ENCODE measurements at places on chromosomes 4 and X.

DNA sequence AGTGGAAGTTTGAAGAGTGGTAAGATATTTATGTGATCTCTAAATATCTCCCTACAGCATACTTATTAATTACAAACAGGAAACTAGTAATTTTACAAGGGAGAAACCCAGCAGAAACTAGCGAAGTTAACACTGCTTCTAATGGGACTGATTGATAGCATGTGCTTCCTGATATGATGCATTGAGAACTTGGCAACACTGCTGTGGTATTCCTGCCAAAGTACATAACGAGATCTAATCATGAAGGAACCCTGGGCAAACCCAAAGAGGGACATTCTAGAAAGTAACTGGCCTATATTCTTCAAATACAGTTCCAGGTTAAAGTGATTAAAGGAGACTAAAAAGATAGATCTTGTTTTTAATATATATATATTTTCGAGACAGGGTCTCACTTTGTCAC is 4.6 kb upstream of the GPR34 start:
- no peak for DNase-seq

GRCh38 chr4:10074767-10075105 is 41.9 kb downstream of the WDR1 start:
- DNase-seq, result no peak

DNA sequence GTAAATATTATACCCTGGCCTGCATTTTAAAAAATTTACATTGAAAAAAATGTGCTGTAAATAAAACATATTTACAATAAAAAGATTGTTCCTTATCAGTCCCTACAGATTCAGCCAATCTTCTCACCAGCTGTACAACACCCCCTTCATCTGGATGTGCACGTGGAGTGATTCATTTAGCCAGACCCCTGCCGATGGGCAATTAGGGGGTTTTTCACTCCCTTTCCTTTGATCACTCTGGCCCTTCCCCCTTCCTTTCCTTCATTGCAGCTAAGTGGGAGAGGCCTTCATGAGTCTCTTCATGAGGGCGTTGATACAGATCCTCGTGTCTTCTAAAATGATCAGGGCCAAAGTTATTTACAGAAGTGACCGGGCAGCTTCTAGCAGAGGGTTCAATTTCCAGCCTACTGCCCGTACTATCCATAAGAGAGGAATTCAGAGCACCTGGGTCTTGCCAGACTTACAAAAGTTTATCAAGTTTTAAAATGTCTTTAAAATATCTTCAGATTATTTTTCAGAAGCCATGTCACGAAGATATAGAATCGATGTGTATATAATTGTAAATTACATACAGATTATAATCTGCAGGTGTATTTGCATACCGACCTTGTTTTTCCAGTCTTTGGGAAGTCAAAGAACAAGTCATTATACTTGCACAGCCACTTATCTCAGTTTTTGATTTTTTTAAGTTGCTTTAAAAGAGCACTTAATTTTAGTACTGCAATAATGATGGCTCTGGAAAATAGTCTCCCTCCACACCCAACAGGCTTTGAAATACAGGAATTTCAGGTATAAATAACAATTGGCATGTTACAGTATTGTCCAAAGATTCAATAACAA is 21.4 kb upstream of the RASL11B start:
- DNase-seq, result no peak

- DNase-seq, result no peak
Observed at GRCh38 chrX:48086082-48086481, 14.6 kb upstream of the ZNF630 start.

DNA sequence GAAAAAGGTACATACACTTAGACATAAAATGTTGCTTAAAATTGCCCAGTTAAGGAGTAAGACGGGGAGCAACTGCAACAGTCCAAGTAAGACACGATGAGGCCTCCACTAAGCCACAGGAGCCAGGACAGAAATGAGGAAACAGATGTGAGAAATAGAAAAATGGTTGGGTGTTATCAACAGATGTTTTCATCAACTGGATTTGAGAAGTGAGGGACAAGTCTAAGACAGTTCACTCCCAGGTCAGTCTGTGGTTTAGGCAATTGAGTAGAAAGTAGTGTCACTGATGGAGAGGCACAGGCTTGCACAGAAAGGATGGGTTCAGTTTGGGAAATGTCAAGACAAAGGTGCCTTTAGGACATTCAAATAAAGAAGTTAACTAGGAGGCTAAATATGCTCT is 23.5 kb upstream of the PHF8 start:
- DNase-seq, result no peak

- DNase-seq, result no peak
Observed at GRCh38 chr4:6207602-6208001, 7.3 kb upstream of the JAKMIP1 start.

DNA sequence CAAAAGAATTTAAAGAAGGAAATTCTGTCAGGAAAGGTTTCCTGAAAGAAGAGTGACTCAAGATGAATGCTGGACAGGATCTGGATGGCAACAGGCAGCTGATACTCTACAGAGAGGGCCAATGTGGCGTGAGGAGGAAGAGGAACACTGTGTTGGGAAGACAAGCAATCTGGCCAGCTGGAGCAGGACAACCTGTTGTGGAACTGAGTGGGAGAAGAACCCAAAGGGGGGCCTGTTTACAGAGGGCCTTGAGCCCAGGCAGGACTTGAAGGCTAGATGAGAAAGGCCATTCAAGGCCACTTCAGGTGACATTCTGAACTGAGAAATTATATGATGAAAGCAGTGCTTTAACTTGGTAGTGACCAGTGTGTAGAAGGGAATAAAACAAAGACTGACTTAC is 8.5 kb downstream of the OTUD4 start:
- no peak for DNase-seq
